ENCODE measurements at places on chromosomes 1 and 21.

DNA sequence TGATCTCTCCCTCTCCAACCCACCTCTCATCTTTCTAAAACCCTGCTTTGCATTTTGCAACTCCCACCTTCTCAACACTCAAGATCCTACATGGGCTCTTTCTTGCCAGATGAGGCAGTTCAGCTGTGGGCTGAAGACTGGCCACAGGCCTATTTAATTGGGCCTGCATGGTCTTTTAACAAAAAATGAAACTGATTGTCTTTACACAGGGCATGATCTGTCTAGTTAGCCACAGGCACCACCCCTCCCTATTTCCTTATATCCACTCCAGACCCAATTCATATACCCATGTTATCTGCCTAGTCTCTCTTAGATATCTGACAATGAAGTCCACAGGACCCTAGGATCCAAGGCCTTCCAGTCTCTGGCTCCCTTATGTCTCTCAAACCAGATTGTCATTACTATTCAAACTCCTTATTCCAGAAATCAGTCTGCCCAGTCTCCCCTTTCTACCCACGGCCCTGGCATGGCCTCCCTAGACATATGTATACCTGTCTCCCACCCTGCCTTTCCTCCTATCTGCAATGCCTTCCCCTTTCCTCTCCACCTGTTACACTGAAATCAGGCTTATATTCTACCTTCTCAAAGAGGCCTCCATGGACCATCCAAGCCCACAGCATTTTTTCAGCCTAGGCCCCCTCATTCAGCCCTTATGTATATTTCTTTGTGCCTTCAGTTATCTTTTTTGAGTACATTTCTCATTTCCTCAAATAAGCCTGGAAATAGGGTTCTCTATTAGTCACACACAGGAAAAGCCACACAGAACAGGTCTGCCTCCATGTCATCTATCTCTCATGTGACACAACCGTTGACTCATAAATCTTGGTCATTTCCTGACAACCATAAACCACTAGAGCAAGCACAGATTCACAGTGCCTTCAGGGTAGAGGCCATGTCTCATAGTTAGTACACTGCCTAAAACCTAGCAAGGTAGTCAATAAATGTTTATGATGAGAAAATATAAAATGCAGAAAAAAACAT is 39.0 kb downstream of the LPAR3 start:
- DNase-seq = no peak

GRCh38 chr1:36733748-36734147 is 251.0 kb upstream of the CSF3R start:
- no peak for DNase-seq

GRCh38 chr1:167084757-167085156 is 5.4 kb downstream of the GPA33 start:
- DNase-seq = no peak

GRCh38 chr1:178137238-178137637 is 43.3 kb downstream of the RASAL2 start:
- DNase-seq = no peak

- no peak for DNase-seq
These were observed 1.4 kb downstream of the CDA start for GRCh38 chr1:20590306-20590777.

DNA sequence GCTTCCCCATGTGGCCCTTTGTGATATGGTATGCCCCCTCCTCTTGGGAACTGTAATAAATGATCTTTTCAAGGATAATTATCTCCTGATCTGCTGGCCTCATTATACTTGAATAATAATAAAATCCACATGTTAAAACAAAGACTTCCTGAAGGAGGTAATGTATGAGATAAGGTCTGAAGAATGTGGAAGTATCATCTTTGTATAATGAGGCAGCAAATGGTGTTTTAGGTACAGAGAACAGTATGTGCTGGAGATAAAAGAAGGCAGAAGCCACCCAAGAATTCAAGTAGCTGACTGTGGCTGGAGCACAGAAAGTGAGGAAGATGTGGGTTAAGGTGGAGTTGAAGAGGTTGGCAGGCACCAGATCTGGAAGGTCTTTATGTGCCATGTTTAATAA is 12.8 kb upstream of the COG2 start:
- DNase-seq = no peak

- no peak for DNase-seq
These were observed 25.5 kb upstream of the GTF2B start for GRCh38 chr1:88916883-88917282.

DNA sequence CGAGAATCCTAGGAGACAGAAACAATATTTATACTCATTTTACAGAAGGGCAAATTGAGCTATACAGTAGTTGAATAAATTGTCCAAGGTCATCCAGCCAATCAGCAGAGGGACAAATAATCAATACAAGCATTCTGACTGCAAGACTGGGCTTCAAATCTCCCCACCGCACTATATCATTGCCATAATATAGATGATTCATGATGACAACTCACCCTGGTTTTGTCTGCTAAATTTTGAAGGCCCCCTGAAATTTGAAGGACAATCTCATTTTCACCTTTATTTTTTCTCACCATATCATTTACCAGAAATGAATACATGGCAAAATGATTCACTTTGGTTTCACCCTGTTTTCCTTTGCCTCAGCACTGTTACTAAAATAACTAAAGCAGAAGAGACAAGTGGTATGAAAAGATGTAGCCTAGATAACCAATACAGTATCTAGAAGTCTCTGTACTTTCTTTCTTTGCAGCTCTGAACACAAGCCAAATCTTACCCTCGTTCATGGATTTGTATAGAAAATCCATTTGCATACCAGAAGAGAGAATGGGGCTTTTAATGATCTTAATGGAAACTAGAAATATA is 292.5 kb downstream of the TTLL7 start:
- DNase-seq = no peak

DNA sequence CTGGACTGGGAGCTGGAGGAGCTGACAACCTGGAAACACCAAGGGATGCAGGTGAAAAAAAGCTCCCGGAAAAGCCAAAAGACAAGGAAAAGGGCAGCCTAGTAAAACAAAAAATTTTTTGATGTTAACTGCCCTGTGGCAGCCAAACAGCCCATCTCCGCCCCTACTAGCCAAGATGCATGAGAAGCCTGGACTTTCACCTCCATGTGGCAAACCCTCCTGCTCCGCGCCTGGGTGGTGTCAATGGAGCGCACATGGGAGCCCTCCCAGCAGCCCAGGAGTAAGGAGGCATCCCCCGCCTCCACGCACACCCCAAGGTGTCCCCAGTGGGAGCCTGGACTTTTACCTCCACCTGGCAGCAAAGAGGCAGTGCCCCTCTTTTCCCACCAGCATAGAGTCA is 30.5 kb downstream of the LEMD1 start:
- DNase-seq = no peak

DNA sequence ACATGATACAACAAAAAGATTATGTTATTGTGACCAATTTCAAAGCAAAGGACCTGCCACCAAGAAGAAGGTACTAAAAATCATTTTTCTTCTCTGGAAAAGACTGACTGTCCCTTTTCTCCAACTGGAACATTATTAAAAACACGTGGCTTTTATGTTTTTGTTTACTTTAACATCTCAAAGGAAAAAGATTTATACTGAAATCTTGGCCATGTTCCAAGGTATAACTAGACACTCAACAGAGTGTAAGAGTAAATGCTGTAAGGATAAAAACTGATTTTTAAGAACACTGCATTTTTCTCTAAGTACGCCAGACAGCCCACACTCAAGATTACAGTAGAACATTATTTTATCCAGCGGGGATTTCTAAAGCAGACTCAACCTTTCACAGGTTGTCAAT is 62.1 kb downstream of the BRWD1 start:
- DNase-seq = no peak

DNA sequence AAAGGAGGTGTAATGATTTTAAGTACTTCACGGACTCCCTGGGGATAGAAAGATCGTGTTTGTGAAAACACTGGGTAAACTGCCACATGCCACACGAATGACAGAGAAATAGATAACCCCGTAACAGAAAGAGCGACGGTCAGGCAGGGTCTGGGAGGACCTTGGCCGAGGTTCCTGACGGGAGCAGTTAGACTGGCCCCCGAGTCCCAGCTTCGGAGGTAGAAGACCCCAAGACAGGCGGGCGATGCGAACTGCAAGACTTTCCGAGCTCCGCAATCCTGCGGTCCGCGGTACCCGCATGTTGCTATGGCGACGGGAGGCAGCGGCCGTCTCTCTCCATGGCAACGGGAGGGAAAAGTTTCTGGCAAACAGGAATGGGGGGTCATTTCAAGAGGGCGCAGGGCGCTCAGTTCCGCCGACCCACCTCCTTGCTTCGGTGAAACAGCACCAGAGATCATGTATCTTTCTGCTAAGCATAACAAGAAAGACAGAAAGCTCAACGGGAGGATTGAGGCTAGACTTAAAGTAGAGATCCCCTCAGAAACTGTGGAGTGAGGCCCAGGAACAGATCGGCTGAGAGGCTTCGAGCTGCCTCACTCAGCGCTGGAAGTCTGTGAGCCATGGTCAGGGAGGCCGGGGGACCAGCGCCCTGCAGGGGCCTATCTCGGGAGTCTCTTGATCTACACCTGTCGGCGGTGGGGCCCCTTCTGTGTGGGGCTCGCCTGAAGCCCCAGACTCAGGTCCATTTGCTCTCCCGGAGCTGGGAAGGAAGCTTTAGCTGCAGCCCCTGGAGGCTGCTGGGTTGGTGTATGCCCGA is 685 bp upstream of the SYT6 start:
- no peak for DNase-seq

- DNase-seq = no peak
These were observed 255.7 kb upstream of the FMN2 start for GRCh38 chr1:239835946-239836440.

DNA sequence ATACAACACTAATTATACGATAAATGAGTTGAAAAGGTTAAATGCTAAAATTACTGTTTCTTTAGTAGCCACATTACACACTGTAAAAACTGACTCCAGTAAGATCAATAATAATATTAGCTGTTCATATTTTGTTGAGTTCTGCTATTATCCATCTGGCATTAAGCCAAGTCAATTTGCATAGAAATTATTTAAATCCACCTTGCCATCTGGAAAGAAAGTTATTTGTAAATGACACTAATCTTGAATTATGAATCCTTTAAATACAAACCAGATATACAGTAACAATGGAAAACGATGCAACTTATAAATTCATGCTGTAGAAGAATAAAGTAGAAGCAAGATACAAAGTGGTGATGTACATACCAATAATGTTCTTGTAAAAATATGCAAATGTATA is 81.4 kb upstream of the BCL10 start:
- DNase-seq = no peak

- DNase-seq = no peak
These were observed 617.5 kb upstream of the BEND5 start for GRCh38 chr1:49394200-49394599.

DNA sequence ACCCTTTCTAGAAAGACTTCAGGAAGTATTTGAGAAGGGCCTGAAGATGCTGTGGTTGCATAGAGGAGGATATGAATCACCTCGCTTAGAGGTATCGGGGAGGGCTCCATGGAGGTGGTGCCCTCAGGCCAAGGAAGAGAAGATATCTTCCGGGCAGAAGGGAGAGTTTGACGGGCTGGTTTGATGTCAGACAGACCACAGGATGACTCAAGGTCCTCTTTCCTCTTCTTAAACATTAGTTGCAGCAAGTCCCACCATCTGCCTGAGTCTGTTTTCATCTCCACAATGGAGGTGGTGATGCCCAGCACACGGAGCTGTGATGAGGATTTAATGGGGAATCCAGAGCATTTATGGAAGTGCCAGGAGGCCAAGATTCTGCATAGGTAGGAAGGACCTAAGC is 25.1 kb upstream of the RUNX3 start:
- DNase-seq = no peak

GRCh38 chr1:10045480-10046355 is 13.0 kb downstream of the UBE4B start:
- no peak for DNase-seq

- no peak for DNase-seq
These were observed 18.6 kb downstream of the SPOCD1 start for GRCh38 chr1:31797216-31797615.

GRCh38 chr1:35364741-35365140 is 96.2 kb downstream of the ZMYM4 start:
- DNase-seq = no peak

GRCh38 chr1:177646757-177647730 is 322.8 kb downstream of the SEC16B start:
- DNase-seq = no peak

GRCh38 chr1:198564716-198565115 is 24.2 kb upstream of the ATP6V1G3 start:
- no peak for DNase-seq

GRCh38 chr1:236568285-236568894 is 35.9 kb downstream of the HEATR1 start:
- no peak for DNase-seq

GRCh38 chr1:233794863-233795262 is 109.6 kb upstream of the SLC35F3 start:
- DNase-seq = no peak

DNA sequence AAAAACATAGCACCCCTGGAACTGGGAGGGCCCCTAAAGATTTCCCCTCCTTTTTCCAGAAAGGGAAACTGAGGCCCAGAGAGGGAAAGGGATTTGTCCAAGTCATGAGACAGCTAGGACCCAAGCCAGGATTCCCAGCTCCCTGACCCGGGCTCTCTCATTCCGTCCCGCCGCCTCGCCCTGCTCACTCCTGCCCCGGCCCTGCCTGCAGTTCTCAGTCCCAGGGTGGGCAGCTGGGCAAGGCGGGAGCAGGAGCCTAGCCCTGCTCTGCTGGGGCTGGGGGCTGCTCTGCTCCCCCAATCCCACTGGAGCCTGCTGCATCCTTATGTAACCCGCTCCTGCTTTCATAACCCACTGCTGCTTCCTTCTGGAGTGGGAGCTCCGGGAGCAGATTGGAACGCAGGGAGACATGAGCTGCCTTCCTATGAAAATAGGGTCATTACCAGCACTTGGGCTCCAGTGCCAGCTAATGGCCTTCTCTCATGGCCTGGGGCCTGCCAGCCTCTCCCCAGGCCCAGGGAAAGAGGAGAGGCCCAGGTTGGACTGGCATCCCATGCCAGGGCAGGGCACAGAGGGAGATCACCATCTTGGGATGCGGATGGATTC is 84.5 kb downstream of the CAMK2N1 start:
- DNase-seq = no peak

GRCh38 chr1:230728710-230729392 is 14.9 kb upstream of the AGT start:
- DNase-seq = no peak
